Posterior cingulate gyrus (tissue), 11 donors: ENCODE measurements at places on chromosomes 1 and 21.

- no peak for DNase-seq
These were observed 14.9 kb upstream of the CD101 start for GRCh38 chr1:116986421-116987255.

- no peak for DNase-seq
These were observed 463.3 kb upstream of the BRINP3 start for GRCh38 chr1:190940951-190941350.

DNA sequence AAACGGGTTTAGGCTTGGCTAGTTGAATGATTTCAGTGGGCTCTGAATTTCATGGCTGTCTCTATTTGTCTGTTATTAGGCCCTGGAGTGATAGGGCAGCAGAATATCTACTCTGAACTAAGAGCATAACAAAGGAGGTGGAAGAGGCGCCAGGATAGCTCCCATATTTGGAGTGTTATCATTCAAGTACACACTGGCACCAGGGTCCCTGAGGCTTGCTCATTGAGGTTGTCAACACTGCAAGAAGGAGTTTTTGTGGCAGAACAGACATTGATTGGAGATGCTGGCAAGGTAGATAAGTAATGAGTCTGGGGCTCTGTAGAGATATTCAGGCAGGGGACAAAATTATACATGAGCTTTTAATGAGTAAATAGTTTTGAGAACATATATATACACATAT is 1748.4 kb downstream of the MRPL39 start:
- DNase-seq: no peak

GRCh38 chr1:246199086-246199645 is 307.9 kb downstream of the SMYD3 start:
- no peak for DNase-seq

GRCh38 chr1:9362488-9362887 is 69.8 kb downstream of the SPSB1 start:
- DNase-seq: no peak

DNA sequence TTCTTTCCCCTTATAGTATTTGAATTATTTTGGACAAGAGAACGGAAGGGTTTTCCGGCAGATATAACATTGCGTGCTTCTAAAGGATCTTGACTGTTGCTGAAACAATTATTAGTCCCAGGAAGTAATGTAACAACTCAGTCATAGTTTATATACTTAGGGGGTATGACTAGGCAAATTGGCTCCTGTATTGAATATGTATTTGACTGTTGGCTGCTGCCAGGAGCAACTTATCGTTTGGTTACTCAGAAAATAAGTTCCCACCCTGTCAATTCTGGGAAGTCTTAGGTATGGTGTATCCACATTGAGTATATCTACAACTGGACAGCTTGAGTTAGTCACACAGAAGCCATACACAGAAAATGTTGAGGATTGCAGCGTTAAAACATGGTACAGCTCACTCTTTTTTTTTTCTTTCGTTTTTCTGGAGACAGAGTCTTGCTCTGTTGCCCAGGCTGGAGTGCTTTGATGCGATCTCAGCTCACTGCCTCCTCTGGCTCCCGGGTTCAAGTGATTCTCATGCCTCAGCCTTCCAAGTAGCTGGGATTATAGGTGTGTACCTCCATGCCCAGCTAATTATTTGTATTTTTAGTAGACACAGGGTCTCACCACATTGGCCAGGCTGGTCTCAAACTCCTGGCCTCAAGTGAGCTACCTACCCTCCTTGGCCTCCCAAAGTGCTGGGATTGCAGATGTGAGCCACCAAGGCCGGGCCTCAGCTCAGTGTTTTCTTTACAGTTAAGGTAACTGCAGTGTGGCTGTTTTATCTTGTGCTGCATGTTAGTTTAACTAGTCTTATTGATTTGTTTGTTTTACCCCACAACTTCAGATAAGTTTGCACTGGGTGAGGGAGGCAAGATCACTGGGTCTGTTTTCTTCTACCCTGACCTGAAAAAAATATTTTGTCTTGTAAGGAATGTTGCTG is 10.2 kb downstream of the SMAP2 start:
- no peak for DNase-seq

DNA sequence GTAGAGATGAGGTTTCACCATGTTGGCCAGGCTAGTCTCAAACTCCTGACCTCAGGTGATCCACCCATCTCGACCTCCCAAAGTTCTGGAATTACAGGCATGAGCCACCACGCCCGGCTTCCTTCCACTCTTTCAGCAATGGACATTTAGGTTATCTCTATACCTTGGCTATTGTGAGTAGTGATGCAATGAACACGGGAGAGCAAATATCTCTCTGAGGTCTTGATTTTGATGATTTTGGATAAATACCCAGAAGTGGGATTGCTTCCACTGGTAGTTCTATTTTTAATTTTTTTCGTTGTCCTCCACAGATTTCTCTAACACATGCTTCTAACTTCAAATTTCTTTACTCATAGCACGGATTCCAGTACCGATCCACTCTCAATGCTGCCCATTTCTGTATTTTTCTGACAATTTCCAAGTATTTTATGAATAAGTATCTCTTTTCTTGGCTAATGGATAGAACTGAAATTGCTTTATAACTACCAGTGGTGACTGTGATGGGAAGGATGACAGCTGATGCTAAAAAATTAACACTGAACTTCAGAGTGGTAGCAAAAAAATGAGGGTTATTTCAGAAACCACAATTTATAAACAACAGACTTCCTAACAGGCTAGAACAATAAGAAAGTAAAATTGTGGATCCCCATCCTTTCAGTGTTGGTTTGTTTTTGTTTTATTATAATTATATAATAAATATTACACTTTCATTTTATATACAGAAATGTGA is 327.5 kb upstream of the RUNX1 start:
- DNase-seq: no peak

- no peak for DNase-seq
These were observed 197.7 kb downstream of the DENND1B start for GRCh38 chr1:197577580-197577979.

GRCh38 chr1:63318201-63318979 is 4.0 kb upstream of the FOXD3 start:
- no peak for DNase-seq

DNA sequence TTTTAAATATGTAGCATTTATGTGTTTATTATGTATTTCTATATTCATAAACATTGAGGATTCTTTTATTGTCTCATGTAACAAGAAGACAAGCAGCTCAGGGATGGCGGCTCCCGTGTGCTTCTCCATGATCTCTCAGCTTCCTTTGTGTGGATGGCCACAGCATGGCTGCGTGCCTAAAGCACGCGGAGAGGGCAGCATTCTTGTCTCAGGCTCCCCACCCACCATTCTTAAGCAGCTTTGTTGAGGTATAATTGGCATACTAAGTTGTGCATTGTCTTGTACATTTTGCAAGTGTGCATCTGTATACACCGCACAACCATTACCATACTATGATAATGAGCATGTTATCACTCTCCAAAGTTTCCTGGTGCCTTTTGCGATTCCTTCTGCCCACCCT is 81.6 kb downstream of the CAMTA1 start:
- DNase-seq: no peak

- DNase-seq: no peak
These were observed 549.6 kb downstream of the KIF26B start for GRCh38 chr1:245704341-245704740.

DNA sequence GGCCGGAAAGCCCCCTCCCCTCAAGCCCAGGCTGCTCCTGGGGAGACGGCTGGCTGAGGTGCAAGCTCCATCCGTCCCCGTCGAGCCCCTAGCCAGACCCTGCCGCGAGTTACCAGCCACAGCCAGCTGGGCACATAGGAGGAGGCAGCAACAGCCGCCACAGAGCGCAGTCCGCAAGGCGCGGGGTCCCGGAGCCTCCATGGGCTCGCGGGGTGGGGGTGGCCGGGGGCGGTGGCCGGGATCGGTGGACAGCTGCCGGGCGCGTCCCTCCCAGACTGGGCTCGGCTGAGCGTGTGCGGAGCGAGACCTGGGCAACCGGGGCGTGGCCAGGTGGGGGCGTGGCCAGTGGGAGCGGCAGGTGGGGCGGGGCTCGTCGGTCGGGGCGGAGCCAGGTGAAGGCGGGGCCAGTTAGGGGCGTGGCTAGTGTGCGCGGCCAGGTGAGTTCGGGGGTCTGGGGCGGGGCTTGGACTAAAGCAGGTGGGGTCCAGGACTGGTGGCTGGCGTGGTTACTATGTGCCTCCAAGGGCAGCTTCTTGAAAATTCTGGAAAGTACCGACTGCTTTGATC is at the start of gene CD164L2:
TSS of gene CD164L2 (minus strand) at position 295 of the 567 bp plus-strand sequence. CDS start at position 201, 94 bp downstream.
- DNase-seq: no peak

- DNase-seq: no peak
These were observed 40.2 kb downstream of the ANGPTL3 start for GRCh38 chr1:62637392-62638105.

- no peak for DNase-seq
These were observed 50.6 kb downstream of the LRRC8B start for GRCh38 chr1:89575207-89575606.

DNA sequence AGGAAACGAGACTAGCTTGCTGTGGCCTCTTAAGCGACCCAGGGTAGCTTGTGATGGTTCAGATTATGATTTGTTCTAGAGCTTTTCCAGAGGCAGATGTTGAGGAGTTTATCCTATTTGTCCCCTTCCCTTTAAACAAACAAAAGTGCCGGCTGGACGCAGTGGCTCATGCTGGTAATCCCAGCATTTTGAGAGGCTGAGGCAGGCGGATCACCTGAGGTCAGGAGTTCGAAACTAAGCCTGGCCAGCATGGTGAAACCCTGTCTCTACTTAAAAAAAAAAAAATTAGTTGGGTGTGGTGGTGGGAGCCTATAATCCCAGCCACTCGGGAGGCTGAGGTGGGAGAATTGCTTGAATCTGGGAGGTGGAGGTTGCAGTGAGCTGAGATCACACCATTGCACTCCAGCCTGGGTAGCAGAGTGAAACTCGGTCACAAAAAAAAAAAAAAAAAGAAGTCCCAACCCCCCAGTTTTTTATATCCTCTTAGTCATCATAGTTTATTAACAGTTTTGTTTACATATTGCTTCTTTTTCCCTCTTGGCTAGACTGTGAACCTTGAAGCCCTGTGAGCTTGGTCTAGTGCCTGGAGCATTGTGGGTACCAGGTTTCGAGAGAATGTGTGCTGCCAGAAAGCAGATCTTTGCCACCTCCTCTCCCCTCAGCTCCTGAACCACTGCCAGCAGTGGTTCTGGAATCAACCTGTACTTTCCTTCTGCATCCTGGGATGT is 29.8 kb downstream of the MAPKAPK2 start:
- DNase-seq: no peak

GRCh38 chr1:40096646-40096976 is 441 bp downstream of the PPT1 start:
- DNase-seq: no peak

DNA sequence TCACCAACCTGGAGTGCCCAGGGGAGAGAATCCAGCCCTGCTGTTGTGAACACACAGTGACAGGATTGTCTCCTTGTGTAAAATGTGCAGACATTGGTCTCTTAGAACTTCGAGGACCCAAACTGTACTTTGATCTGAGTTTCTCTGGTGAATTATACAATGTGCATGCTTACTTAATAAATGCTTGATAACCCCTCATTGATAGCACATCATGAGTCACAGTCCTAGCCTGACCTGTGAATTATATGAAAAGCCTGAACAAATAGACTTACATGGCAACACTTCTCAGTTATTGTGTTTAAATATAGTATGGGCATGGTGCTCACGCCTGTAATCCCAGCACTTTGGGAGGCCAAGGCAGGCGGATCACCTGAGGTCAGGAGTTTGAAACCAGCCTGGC is 22.6 kb downstream of the IFNGR2 start:
- DNase-seq: no peak

GRCh38 chr1:42966688-42967612 is 8.3 kb upstream of the SLC2A1 start:
- DNase-seq: no peak

- peak; percentile 21 for DNase-seq
These were observed 1.8 kb downstream of the PTTG1IP start for GRCh38 chr21:44871576-44872269.

DNA sequence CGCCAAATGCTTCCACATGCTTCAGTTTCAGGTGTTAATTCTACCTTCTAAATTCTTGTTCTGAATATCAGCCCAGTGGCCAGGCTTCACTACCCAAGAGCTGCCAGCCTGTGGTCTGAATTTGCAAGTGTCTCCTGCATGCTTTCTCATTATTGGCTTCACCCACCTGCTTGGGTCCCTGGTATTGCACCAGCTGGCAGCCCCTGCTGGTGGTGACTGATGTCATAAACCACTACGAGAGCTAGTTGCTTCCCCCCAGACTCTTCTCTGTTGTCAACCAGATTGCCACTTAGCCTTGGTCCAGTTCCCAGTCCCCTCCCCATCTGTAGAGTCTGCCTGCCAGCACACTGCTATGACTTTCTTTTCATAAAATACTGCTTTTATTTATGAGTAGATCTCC is 197.7 kb upstream of the DUSP10 start:
- DNase-seq: no peak

DNA sequence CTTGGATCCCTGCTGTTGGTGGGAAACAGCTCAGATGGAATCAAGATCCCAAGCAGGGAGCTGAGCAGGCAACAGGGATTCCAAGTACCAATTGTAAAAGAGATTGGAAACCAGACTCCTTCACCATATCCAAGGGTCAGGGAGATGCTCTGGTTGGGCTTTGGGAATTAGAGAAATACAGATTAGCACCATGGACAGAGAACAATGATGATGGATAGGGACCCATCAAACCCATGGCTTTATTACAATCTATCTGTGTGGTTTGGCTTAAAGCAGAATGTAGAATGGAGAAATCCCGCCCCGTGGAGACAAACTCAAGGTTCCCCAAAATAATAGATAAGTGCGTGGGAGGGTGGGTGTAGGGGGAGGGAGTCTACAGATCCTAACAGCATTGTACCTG is 120.7 kb upstream of the CSF3R start:
- no peak for DNase-seq

GRCh38 chr1:192756847-192757246 is 52.0 kb upstream of the RGS2 start:
- no peak for DNase-seq

DNA sequence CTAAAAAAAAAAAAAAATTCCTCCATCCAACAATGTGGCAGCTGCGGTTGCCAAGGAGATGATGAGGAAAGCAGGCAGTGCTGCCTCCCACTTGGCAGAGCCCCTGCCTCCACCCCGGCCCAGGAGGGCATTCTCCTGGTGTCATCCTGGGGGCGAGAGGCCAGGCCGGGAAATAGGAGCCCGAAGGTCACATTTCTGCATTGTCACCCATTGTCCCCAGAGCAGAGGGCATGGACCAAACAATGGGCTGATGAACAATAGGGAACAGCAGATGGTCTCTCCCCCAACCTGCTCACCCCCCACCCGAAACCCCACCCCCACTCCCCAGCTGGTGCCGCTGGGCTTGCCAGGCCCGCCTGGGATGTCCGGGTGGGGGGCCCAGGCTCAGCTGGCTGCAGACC is 37.3 kb downstream of the CAMK2N1 start:
- peak; percentile 49 for DNase-seq

GRCh38 chr1:200714504-200715187 is 24.0 kb upstream of the CAMSAP2 start:
- no peak for DNase-seq

- no peak for DNase-seq
These were observed 51.1 kb downstream of the KCNK1 start for GRCh38 chr1:233664804-233665574.

DNA sequence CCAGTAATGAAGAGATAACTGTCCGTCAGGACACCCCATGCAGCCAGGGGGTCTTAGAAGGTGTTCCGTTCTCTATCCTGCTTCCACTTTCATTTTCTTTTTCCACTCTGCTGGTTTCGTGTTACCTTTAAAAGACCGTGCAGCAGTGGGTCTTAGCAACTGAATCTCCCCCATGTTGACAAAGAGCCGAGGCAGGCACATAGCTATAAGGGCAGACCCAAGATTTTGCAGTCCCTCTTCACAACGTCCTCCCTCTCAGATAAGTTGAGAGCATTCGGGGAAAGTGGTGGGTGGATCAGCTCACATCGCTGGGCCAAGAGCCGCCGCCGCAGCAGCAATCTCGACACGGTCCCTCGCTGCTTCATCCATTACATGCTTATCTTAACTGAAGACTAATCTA is 355.5 kb downstream of the LMO4 start:
- DNase-seq: peak; percentile 30
